ENCODE measurements at places on chromosomes 7 and 10.

DNA sequence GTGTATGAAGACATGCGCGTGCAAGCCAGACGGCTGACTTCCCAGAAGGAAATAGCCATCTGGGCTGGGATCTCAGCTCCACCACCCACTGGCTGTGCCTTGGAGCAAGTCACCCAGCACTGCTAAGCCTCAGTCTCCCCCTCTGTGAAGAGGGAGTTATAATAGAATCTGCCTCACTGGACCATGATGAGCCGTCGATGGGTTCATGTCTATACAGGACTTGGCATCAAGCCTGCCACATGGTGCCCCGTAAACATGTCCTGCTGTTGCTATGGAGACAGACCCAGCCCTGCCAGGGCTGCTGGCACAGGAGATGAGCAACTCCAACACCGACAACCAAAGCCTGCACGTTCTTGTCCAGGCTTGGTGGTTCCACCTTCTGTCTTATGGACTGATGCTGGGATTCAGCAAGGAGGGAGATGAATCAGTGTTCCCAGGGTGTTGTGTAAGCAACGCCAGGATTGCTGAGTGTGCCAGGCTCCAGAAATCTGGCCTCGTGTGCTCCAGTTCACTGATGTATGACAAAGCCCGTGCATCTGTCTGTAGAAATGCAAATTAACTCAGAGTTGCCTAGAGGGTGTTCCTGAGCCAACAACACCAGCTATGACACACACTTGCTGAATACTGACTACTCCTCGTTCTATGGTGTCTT, 5.6 kb downstream of the GPR15LG start:
- no peak for DNase-seq

- DNase-seq, result no peak
These were observed 1122.1 kb downstream of the XPNPEP1 start for GRCh38 chr10:108801220-108801619.

DNA sequence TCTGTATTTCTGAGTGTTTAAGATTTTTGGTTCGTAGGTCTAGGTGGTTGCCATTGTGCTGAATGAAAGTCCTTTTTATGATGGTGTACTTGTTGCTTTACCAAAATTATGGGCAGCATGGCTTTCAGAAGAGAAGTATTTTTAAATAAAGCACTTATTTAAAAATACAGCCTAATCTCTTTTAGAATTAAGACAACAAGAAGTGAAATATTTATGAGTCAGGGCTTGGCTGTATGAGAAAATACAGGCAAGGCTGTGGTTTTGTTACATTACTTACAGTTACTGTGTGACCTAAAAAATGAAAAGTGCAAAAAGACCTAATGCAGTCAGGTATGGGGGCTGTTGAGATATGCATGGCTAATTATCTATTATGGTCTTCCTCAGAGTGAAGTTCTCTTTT, 185.2 kb upstream of the PPP1R3A start:
- no peak for DNase-seq

DNA sequence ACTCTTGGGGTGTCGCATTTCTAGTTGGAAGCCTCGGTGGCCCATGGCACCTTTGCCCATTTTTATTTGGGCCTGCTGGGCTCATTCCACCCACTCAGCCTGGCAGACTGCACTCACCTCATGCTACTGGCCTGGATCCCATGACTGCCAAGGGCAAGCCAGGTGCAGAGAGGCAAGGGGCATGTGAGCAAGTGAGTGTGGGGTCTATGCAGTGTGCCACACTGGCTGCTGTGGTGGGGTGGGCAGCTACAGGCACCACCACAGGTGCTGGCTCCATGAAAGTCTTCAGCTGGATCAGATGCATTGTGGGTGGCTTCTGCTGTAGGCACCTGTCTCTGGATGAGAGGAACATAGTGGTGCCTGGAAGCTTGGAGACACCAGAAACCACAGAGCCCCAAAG, 220.8 kb downstream of the POLR1F start:
- no peak for DNase-seq
